ENCODE measurements at places on chromosomes 13 and 19.
A peak's percentile ranks its signal among the peaks of the same experiment; 100 is the strongest.

DNA sequence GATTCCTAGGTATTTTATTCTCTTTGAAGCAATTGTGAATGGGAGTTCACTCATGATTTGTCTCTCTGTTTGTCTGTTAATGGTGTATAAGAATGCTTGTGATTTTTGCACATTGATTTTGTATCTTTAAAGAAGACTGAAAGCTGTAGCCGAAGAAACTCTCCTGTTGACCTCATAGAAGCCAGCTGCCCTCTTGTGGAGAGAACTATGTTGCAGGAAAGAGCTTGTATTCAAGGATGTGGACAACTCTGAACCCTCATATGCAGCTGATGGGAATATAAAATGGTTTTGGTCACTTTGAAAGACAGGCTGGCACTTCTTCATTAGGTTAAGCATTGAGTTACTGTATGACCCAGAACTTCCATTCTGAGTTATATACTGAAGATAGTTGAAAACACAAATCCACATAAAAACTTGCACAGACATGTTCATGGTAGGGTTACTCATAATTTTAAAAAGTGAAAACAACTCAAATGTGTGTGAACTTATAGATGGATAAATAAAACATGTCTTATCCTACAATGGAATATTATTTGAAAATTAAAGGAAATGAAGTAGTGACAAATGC is 65.8 kb upstream of the SLITRK6 start:
- no peak for DNase-seq

DNA sequence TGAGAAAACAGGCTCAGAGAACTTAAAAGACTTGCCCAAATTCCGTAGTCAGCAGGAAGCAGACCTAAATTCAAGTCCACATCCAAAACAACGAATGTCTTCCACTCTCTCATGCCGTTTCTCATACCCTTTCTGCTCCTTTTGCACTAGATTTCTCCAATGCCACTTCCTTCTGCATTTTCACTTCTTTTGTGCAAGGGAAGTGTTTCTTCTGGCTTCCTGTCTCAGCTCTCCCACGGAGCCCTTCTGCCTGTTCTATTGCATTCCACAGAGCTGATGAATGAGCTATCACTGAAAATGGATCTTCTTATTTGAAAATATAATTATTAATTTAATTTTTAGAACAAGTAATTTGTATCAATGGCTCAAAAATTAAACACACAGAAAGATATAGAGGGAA is 56.1 kb upstream of the STK24 start:
- DNase-seq: no peak

GRCh38 chr19:2477732-2478191 is 1.8 kb downstream of the GADD45B start:
- DNase-seq: peak; percentile 38

GRCh38 chr19:39356647-39357046 is 14.4 kb downstream of the SAMD4B start:
- no peak for DNase-seq

GRCh38 chr19:13864046-13864666 is 12.8 kb upstream of the NANOS3 start:
- DNase-seq: no peak

- DNase-seq: no peak
These were observed 101.3 kb upstream of the SOX1 start for GRCh38 chr13:111965466-111966214.

- no peak for DNase-seq
These were observed 110.8 kb downstream of the RXFP2 start for GRCh38 chr13:31850041-31850555.

DNA sequence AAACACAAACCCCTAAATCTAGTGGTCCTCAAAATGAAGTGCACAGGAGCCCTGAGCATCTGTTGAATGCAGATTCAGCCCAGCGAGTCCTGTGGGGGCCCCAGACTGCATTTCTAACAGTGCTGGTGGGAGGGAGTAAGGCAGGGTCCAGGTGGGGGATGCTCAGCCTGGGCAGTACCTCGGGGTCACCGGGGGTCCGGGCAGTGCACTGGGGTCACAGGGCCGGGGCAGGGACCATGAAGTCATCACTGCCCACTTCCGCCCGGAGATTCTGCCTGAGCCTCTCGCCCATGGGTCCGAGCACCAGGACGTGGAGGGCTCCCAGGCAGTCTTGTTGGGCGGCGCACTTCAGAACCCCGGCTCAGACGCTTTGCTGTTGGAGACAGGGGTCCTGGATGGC is 838 bp upstream of the ATP4B start:
- no peak for DNase-seq

GRCh38 chr13:74406420-74406819 is 272.2 kb upstream of the KLF12 start:
- no peak for DNase-seq

GRCh38 chr19:1261538-1261797 is 7.7 kb upstream of the CIRBP start:
- peak; percentile 70 for DNase-seq

- DNase-seq: no peak
These were observed 77.3 kb downstream of the DHRS12 start for GRCh38 chr13:51726446-51727193.

GRCh38 chr13:39106216-39107005 is 68.2 kb downstream of the NHLRC3 start:
- no peak for DNase-seq

DNA sequence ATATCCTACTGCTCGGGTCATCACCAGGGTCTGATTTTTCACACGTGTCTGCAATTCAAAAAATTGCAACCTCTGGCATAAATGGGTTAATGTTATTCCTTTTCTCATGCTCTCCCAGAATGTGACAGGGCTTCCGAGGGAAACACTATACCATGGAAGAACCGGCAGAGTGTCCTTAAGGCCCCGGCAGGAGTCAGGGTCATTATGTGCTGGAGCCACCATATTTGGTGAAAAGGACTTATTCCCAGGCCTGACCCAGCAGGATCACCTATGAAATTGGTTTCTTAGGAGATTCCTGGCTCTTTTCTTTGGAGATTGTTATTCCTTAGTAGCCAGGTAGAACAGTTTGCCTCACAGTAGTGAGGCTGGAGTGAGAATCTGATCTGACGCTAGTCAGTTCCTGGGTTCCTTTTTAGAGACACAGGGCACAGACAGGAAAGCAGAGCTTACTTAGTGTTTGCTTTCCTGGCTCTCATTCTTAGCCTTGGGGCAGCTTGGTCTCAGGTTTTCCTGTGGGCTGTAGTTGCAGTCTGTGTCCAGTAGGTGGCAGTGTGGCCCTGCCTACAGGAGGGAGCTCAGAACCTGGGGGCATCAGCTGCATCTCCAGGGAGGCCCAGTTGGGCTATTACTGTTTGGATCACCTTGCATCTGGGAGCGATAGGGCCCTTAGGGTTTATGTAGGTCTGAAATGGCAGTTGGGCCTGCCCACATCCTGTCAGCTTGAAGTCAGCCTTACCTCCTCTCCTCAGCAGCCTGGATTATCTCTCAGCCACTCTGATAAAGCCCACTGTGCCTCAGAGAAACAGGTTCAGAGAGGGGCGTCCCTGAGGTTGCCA is 12.4 kb downstream of the SNRNP70 start:
- peak; percentile 84 for DNase-seq

DNA sequence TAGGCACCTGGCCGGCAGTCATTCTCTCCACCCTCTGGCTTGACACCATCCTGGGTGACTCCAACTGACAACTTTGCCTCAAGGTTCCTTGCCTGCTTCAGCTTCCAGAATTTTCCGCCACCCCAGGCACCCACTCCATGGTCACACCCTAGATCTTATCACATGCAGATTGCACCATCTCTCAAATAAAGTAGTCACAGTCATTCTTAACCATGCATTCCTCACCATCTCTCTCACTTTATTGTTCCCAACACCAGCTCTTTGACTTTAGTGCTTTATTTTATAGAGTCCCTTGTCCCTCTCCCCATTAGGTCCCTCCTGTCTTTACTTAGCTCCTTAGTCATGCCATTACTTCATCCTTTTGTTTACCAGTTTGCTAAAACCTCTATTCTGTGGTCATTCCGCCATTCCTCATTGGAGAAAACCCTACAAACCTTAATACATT is 351.7 kb downstream of the SPRY2 start:
- no peak for DNase-seq

DNA sequence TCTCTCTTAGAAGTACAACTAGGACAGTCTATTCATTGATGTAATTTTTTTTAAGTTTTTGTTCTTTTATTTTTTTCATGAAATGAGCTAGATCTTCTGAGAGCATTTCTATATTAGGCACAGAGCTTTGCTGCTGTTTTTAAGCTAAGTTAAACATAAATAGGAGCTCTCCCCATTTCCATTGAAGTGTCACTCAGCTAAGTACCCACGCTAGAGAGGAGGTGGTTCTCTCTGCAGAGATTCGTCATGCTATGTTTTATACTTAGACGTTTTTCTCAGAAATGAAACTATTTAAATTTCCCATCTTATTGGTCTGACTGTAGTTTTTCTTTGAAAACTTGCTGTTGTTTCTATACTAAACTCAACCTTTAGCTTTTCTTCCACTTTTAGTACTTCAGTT is 271.5 kb downstream of the PCDH9 start:
- DNase-seq: no peak

GRCh38 chr19:37695144-37695899 is 24.2 kb downstream of the ZNF607 start:
- DNase-seq: no peak

DNA sequence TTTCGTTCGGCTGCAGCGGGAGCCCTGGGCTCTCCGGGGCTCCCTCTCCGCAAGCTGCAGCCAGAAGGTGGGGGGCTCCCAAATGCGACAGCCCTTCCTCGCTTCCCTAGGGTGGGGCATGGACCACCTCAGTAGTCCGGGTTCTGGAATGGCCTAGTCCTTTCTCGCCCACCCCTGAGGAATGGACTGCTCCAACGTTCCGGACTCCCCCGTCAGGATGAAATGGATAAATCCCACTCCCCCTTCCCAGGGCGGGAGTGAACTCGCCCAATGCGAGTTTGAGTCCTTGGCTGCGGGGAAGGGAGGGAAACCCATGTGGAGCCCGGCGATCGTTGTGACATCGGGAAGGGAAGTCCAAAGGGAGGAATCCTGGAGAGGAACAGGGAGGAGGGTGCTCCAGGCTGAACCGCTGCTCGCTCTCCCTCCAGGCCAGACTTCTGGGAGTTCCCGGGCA is 5.5 kb downstream of the HRC start:
- DNase-seq: peak; percentile 8

GRCh38 chr13:112842931-112843391 is 126.1 kb upstream of the MCF2L start:
- no peak for DNase-seq

GRCh38 chr13:42270857-42271215 is 1.1 kb upstream of the AKAP11 start:
- DNase-seq: no peak

- no peak for DNase-seq
These were observed 122.0 kb downstream of the ENOX1 start for GRCh38 chr13:43664700-43665191.

GRCh38 chr13:71659404-71659803 is 207.6 kb downstream of the DACH1 start:
- no peak for DNase-seq

DNA sequence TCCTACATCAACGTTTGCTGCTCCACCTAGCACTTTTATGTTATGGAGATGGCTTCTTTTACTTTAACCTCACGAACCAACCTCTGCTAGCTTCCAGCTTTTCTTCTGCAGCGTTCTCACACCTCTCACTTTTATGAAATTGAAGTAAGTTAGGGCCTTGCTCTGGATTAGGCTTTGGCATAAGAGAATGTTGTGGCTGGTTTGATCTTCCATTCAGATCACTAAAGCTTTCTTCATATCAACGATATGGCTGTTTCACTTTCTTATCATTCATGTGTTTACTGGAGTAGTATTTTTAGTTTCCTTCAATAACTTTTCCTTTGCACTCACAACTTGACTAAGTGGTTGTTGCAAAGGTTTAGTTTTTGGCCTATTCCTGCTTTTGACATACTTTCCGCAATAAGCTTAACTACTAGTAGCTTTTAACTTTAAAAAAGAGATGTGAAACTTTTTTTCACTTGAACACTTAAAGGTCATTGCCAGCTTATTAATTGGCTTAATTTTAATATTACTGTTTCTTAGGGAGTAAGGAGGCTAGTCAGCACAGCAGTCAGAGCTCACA is 60.0 kb upstream of the SPRY2 start:
- DNase-seq: no peak

- peak; percentile 37 for DNase-seq
These were observed 10.5 kb upstream of the ELF1 start for GRCh38 chr13:41029629-41030028.

DNA sequence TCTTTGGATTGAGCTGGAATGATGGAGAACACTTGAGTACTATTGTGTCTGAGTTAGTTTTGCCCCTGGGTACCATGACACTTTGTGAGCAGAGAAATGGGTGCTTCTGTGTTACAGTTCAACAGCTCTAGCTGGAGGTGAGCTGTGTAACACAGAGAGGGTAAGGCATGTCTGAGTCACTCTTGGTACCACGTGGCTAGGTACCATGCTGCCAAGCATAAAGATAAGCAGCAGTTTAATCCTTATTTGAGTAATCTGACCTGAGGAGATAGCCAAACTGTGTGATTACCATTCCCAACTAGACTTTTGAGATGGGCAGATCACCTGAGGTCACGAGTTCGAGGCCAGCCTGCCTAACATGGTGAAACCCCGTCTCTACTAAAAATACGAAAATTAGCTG is 122.0 kb downstream of the OLFM4 start:
- DNase-seq: no peak

DNA sequence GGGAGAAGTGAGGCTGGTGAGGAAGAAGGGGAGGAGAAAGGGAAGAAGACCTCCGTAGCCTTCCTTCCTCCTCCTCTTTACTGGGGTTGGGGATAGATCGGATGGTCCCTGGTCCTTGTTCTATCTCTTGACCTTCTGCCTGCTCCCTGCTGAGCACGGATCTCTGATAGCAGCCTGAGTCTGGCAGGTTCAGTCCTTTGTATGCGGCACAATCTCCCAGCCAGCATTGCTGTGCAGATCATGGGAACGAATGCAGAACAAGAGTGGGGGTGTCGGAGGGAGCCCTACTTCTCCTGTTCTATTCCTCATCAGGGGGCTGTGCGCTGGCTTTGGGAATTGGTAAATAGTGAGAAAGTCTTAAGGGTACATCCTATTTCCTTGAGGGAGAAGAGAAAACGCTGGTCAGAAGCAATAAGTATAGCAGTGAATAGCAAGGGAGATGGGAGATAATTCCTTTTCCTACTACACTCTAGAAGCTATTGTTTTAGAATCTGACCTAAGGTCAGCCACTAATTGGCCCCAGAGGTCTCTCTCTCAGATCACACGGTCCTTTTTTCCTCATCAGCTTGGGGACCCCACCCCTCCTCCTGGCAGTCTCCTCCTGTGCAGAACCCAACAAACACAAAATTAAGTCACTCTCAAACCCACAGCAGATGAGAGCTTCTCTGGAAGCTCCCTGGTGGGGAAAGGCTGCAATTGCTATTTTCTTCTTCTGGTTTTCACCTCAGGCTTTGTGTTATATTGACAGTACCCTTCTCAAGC is 41.0 kb downstream of the KL start:
- DNase-seq: no peak

GRCh38 chr13:79018166-79018565 is 359.2 kb upstream of the OBI1 start:
- DNase-seq: no peak

Data from CD4-positive, alpha-beta T cell treated with Interleukin-21 for 1 hour (primary cell).